ENCODE measurements at places on chromosomes 11 and 22. TPM values are rescaled to one million over a fixed set of nuclear protein-coding genes. Genes with fewer than 3 reads are reported as not detected.

HEPN1 gene
- not detected for total RNA-seq

DNA sequence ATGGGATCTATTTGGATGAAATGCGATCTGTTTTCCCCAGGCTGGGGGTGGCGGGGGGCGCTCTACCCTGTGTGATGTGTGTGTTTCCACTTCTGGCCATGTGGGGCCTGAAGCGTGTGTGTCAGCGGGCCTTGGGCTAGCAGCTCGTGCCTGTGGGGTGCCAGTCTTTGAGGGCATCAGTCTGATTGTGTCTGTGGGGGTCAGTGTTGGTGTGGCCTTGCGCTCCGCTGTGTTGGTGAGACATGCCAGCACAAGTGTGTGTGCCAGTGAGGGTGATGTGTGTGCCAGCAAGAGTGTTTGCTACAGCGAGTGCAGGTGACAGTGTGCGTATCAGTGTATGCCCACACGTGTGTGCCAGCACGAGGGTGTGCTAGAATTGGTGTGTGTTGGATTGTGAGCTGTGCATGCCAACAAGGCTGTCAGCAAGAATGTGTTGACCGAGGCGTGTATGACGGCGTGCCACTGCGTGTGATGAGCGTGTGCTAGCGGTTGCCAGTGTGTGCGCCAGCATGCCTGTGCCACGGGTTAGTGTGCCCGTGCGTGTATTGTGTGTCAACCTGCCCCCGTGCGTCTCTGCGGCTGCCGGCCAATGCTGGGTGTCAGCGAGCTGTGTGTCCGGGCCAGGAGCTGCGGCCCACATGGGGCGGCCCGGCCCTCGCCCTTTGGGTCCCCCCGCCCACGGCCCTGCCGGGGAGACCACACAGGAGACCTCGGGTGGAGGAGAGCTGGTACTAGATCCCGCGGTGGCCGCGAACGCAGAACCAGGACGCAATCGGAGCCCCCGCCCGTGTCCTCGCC, 519 bp downstream of the ARRB1 start:
- no peak for DNase-seq

MRGPRX4 gene
- total RNA-seq, result not detected

GRCh38 chr11:3357994-3358676, 20.8 kb downstream of the ZNF195 start:
- DNase-seq, result no peak

DNA sequence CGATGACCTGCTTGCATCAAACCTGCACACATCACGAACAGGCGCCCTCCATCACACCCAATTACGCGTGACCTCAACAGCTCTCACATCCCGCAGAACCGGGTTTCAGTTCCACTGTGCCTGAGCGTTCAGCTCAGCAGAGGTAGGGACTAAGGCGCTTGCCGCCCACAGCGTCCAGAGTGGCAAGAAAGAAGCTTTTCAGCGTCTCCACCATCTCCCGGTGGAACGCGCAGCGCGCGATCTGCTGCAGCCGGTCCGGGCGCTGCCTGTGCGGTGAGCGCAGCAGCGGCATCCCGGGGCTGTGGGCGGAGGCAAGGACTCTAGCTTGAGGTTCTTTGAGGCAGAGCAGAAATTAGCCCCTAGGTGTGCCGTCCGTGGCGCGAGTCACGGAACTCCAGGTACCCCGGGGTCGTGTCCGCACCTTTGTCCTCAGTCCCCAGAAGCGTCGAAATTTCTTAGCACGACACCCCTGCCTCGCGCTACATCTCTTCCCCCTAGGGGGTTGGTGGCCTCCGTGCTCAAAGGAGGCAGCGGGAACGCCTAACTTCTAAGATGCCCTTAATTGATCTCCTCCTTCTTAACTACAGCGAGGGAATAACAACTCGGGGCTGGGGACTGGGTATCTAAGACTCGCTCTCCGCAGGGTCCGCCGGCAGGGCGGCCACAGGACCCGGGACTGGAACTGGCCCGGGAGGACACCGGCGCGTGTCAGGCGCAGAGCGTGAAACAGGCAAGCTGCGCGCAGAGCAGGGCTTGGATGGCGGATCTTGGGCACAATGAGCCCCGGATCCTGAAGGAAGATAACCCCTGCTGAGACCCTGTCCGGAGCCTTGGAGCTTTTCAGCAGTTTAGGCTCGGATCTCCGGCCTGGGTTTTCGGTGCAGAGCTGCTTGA, 1.7 kb upstream of the CALCA start:
- no peak for DNase-seq

DNA sequence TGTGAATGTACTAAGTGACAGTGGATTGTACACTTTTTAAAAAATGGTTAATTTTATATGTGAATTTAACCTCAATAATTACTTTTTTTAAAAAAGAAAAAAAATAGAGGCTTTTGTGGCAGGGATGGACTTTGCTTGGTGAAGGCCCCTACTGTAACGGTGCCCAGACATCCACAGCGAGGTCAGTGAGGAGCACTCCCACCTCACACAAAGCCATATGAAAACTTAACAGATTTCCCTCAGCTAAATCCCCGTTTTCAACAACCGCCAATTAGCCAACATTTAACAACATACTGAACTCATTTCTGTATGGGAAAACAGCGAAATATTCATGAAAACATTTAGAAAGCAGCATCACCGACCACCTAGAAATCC, 642 bp upstream of the C11orf58 start:
- no peak for DNase-seq

CARNS1 gene
- total RNA-seq, result 1.3 TPM

DNA sequence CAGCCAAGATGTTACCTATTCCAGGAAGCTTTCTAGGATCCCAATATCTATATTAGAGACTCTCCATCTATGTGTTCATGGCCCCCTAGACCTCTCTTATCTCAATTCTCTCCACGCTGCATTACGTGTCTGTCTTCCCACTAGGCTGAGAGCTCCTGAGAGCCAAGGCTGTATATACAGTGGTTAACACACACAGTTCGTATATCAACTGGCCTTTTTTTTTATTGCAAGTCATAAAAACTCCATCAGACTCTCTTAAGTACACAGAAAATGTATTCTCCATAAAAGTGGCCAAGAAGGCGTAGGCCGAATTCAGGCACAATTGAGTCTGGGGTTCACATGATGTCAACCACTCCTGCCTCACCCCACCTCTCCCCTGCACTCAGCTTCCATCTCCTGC, 115.9 kb downstream of the TRIM29 start:
- DNase-seq, result no peak

GRCh38 chr11:64355078-64355940, 3.7 kb upstream of the RPS6KA4 start:
- peak; percentile 86 for DNase-seq

- no peak for DNase-seq
Observed at GRCh38 chr11:27696961-27697360, 3.3 kb downstream of the BDNF start.

FGF19 gene
- total RNA-seq, result not detected

DNA sequence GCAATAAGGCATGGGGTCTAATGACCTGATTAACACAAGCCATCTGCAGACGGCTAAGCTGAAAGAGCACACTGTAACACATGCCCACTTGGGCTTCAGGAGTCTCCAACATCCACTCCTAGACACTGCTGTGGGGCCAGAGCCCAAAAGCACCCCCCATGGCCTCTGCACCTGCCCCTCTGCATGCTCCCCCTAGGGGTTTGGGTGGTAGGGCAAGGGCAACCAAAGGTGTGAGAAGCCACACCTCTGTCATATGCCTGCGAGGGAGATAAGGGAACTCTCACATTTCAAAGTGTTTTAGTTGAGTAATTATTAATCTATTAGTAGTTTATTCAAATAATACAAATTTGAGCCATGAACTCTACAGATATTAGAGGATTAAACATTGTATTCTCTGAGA, 30.8 kb downstream of the CTSC start:
- DNase-seq, result no peak

DNA sequence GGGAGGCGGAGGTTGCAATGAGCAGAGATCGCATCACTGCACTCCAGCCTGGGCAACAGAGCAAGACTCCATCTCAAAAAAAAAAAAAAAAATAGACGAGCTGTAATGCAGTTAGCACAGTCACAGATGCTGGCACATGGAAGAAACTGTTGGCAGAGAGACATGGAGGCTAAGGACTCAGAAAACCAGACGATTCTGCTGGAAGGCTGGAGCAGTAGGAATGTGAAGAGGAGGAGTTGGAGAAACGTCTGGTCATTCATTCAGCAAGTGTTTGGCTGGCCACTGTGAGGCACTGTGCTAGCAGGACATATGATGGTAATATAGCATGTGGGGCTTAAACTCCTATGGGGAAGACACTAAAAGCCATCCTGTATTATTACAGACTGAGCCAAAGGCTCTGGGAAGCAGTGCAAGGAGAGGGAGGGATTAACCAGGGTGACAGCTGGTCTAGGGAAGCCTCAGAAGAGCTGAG, 5.0 kb downstream of the UQCR10 start:
- no peak for DNase-seq

OR10A2 gene
- total RNA-seq, result not detected

DNA sequence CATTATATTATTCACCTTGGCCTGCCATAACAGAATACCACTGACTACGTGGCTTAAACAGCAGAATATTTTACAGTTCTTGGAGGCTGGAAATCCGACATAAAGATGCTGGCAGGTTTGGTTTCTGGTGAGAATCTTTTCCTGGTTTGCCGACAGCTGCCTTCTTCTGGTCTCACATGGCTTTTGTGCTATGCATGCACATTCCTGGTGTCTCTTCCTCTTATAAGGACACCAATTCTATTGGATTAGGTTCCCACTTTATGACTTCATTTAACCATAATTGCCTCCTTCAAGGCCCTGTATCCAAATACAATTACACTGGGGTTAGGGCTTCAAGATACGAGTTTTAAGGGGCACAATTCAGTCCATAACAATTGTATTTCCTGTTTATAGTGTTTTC, 17.1 kb downstream of the RNF214 start:
- DNase-seq, result no peak

GRCh38 chr11:107151158-107151557, 132.9 kb upstream of the GUCY1A2 start:
- DNase-seq, result no peak

GRCh38 chr11:105315287-105315686, 175.7 kb upstream of the CARD18 start:
- DNase-seq, result no peak

GRCh38 chr11:67302571-67303131, 679 bp upstream of the SSH3 start:
- peak; percentile 59 for DNase-seq

DNA sequence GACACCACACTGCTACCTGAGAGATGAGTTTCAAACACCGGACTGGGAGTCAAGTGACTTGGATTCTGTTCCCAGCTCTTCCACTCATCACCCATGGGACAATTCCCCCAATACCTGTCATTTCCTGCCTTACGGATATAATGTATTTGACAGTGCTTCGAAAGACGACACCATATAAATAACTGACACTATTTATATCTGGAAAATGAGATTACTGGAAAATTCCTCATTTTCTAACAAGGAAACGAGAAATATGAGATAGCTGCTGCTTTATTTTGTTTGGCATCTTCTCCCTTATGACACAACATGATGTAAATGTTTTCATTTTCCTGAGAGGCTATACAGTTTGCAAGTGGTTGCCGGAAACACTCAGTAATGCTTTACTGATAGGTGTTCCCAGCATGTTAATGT, 8.6 kb downstream of the HSCB start:
- no peak for DNase-seq

GRCh38 chr11:13434247-13435205, 28.5 kb downstream of the BTBD10 start:
- DNase-seq, result no peak

GRCh38 chr22:42913874-42914510, 56.9 kb upstream of the ARFGAP3 start:
- DNase-seq, result no peak

ZNF280B gene
- 1.5 TPM for total RNA-seq

MS4A6E gene
- total RNA-seq, result not detected

DNA sequence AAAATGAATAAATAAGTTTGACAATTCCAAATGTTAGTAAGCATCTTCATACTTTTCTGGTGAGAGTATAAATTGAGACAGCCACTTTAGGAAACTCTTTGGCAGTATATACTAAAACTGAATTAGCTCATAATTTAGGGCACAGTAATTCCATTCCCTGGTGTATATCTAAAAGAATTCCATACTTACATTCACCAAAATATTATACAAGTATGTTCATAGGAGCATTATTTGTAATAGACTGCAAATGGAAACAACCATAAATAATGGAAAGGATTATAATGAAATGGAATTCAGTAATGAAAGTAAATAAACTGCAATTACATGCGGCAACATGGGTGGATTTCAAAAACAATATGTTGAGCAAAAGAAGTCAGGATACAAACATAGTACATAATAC, 315.8 kb upstream of the LRRC4C start:
- DNase-seq, result no peak

IL10RA gene
- total RNA-seq, result 22.4 TPM

GRCh38 chr22:46641811-46642266, 21.7 kb downstream of the GRAMD4 start:
- DNase-seq, result no peak

GRCh38 chr11:78607696-78608095, 33.0 kb upstream of the NARS2 start:
- DNase-seq, result no peak

- no peak for DNase-seq
Observed at GRCh38 chr11:120060512-120060911, 77.4 kb downstream of the TRIM29 start.

DNA sequence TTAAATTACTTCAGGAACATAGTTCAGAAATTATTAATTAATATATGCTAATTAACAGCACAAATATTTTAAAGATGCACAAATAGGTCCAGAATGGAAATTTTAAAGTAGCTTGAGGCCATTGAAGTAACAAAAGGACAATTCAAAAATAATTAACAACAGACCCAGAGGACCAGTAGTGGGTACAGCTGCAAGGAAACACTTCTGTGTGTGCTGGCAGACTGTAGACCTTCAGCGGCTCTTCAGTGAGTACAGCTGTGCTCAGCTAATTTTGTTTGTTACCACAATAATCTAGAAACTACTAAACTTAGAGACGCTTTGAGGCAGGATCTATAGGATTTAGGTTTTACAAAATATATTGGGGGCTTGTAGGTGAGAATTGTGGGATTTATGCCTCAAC, 103.8 kb downstream of the GRIA4 start:
- no peak for DNase-seq

LRFN4 gene
- total RNA-seq, result 18.3 TPM

PPP6R3 gene
- 183 TPM for total RNA-seq

HOATZ gene
- total RNA-seq, result not detected

Data from ureter (tissue), 1 donor.